ENCODE measurements at places on chromosomes 3 and 15.
A peak's percentile ranks its signal among the peaks of the same experiment; 100 is the strongest.

DNA sequence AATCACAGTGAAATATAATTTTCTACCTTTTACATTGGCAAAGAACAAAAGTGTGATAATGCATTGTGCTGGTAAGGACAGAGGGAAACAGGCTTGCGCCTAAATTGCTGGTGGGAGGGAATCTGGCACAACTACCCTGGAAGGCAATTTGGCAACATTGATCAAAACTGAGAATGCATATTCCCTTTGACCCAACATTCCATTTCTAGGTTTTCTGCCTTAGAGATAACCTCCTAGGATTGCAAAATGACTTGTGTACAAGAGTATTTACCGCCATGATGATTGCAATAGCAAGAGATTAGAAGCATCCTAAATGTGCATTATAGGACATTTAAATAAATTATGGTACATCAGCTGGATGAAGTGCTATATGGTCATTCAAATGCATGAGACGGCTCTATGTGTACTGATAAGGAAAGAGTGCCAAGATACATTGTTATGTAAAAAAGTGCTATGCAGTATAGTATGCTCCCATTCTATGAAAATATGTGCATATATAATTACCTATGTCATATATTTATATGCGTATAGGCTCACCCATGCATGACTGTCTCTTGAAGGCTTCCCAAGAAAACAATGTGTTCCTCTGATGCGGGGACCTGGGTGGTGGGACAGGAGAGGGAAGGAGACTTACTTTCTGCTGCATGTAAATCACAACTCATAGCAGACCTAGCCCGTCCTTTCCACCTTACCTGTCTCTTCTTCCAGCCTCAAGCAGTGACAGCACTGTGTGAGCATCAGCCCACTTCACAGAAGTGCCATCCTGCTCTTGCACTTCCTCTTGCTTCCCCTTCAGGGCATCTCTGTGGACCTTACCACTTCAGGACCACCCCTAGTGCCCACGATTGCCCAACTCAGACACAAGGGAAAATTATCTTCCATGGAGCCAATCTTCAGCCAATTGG lies 249.9 kb upstream of the TLE3 start:
- DNase-seq = no peak

DNA sequence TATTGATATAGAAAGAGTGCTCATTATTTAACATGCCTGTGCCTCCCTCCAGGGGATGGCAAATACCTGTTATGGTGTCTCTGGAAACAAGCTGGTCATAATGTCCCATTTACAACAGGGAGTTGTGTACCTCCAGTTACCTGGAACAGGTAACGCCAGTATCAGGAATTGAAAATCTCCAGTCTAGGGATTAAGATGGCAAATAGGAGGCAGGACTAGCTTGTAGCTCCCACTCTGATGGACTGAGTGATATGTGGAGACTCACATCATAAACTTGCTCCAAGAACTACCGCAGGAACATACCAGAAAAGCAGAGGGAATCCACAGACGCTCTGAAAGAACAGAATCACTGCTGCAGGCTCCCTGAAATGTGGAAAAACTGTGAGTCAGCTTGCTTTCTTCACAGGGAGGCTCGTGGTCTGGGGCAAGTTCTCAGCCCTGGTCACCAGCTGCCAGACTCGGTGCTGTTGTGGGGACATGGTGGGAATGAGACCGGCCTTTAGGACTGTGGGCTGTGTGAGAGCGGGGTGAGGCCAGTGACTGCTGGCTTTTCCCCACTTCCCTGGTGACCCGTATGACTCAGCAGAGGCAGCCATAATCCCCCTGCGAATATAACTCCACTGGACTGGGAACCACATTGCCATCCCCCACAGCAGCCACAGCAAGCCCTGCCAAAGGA lies 97.4 kb downstream of the KCNAB1 start:
- no peak for DNase-seq

- peak; percentile 83 for DNase-seq
These were observed 24.1 kb downstream of the SHC4 start for GRCh38 chr15:48939648-48940047.

DNA sequence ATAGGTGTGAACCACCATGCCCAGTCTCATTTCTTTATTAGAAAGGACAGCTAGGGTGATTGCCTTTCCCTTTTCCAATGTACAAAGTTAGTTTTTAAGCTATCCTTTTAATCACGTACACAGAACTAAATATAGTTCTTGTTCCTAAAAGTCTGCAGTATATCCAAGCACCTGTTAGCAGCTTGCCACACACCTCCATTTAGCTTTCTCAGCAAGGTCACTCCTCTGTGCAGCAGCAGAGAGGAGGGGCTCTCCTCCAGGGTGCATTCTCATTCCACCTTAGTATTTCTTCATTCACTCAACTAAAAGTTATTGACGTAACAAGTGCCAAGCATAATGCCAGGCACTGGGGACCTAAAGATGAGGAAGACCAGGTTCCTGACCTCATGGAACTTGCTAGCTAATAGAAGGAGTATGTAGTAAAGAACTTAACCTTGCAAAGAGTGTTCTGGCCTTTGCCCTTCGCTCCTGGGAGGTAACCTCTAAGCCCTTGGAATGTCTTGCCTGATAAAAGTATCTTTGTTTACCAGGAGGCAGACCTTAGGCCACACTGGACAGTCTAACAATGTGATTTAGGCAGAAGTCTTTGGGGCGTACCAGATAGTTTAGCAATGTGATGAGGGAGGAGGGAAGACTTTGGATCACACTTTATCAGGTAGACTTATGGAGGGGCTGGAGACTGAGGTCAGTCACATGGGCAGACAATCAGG lies 12.7 kb upstream of the PTPN9 start:
- DNase-seq = no peak

- DNase-seq = no peak
These were observed at the start of gene SLC35G2 for GRCh38 chr3:136818769-136819391. TSS of gene SLC35G2 (plus strand) at chr3:136819126. CDS start at chr3:136854461, 35,335 bp downstream.

DNA sequence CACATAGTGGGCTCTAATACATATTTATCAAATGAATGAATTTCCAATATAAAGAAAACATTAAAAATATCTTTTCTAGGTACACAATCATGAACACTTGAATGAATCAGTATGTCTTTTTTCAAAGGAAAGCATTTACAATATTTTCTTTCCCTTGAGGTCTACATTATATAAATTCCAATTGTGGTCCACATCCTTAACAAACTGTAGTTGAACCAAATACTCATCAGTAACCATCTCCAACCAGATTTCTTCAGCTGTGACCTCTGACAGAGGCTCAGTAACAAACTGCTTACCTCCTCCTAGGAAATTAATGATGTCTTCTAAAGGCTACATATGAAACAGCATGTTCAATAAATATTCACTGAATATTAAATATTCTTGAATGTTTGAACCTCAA lies 58.8 kb downstream of the CFAP20DC start:
- DNase-seq = no peak

DNA sequence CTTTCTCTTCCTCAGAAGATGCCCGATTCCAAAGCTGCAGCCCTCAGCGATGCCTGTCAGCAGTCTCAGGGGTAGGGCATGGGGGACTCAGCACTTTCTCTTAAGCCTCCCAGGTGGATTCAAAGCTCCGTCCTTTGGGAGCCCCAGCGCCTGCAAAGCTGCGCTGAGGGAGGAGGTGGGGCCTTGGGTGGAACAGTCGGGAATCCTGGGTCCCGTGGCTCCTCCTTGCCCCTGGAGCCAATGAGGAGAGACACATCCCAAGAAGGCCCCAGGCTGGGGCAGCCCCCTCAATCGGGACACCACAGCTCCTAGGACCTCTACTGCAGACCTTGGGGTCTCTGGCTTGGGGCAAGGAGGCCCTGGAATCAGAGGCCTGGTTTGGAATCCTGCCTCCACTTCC lies 227.5 kb upstream of the IGF1R start:
- no peak for DNase-seq

GRCh38 chr3:76679541-76679940 lies 360.4 kb upstream of the ROBO2 start:
- no peak for DNase-seq

GRCh38 chr15:84398763-84399701 lies 163.5 kb downstream of the GOLGA6L4 start:
- no peak for DNase-seq
